Endodermal cell (in vitro differentiated cells): ENCODE measurements at places on chromosomes 4 and X. TPM values are rescaled to one million over a fixed set of nuclear protein-coding genes. Genes with fewer than 3 reads are reported as not detected.

- H3K4me3 ChIP-seq: no peak overlapping the region
- no peaks in the 10 kb centered on the region for H3K4me1 ChIP-seq
- H3K27ac ChIP-seq: no peak overlapping the region
- no peaks in the 10 kb centered on the region for H3K27me3 ChIP-seq
Measured at GRCh38 chr4:137754652-137755471, 222.6 kb upstream of the PCDH18 start.

FAM13A gene
- total RNA-seq: 16.1 to 153 TPM (median 17.0 TPM) in 3 replicates

DCAF12L2 gene
- 3.0 to 3.7 TPM (median 3.4 TPM) in 3 replicates for total RNA-seq

CXCL6 gene
- 0.21 to 0.46 TPM in 2 of 3 replicates, not detected in the other for total RNA-seq

RPL39 gene
- total RNA-seq: 1,992 and 2,055 TPM in 2 replicates

DNA sequence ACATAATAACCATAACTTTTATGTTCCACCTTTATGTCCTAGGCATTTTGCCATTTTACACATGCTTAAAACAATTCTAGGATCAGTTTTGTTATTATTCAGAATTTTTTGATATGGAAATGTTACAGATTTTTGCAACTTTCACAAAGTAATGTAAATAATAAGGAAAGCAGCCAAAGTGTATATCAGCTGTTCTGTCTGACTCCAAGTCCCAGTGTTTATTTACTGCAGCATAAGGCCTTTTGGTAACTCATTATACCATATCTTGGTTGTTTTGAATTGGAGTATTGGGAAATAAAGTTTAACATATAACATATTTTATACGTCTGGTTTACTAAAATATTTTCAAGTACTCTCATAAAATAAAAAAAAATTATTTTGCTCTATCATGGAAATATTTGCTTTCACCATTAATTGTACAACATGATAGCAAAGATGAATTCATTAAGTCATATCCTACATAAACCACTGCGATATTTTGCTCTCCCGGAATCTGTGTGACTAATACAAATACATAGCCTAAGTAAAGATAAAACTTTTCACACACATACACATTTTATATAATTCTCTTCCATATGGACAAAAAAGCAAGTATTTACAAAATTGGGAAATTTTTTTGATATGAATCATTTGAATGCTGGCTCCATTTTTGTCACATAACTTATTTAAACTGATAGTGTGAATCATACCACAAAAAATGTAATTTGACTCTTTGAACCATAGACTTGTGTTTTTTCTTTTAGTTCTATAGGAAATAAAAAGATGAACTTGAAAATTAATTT is 399.0 kb downstream of the PABPC4L start:
- no peak for DNase-seq
- no peaks in the 10 kb centered on the region for H3K36me3 ChIP-seq
- H3K4me3 ChIP-seq: no peak overlapping the region

- H3K27ac ChIP-seq: no peak overlapping the region
- H3K4me1 ChIP-seq: no peaks in the 10 kb centered on the region
- H3K4me3 ChIP-seq: no peak overlapping the region
- peaks cover 8% of the 10 kb centered on the region for H3K27me3 ChIP-seq
- H3K36me3 ChIP-seq: no peaks in the 10 kb centered on the region
- no peak for DNase-seq
Measured at GRCh38 chr4:67198727-67199126, 346.6 kb downstream of the CENPC start.

CFAP47 gene
- total RNA-seq: 0.55 to 0.67 TPM (median 0.61 TPM) in 3 replicates

GRCh38 chr4:99047710-99048109 is 40.9 kb downstream of the ADH5 start:
- H3K4me3 ChIP-seq: no peak overlapping the region
- no peak overlapping the region for H3K27ac ChIP-seq
- H3K4me1 ChIP-seq: no peaks in the 10 kb centered on the region
- no peaks in the 10 kb centered on the region for H3K27me3 ChIP-seq

DNA sequence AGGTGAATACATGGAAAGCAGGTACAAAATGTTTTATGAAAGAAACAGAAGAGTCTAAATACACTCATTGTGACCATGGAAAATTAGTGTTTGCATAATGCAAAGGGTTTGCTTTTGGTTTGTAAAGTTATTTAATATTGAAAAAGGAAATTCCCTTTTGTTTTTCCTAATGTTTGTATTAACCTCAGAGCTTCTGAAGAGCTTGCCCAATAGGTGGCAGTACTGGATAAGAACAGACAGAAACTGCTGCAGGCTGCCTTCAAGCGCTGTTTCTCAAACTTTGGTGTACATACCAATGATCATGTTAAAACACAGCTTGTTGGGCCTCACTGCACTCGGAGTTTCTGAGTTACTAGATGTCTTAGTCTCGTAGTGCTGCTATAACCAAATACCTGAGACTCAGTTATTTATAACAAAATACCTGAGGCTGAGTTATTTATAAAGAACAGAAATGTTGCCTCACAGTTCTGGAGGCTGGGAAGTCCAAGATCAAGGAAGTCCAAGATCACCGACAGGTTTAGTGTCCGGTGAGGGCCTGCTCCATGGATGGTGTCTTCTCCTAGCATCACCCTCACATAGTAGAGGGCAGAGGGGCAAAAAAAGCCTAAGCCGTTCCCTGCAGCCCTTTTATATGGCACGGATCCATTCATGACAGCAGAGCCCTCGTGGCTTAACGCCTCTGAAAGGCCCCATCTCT is 54.2 kb downstream of the SUPT20HL2 start:
- no peaks in the 10 kb centered on the region for H3K4me1 ChIP-seq
- no peak overlapping the region for H3K27ac ChIP-seq
- peak; percentile 69 for DNase-seq
- no peaks in the 10 kb centered on the region for H3K36me3 ChIP-seq
- no peak overlapping the region for H3K4me3 ChIP-seq

DNA sequence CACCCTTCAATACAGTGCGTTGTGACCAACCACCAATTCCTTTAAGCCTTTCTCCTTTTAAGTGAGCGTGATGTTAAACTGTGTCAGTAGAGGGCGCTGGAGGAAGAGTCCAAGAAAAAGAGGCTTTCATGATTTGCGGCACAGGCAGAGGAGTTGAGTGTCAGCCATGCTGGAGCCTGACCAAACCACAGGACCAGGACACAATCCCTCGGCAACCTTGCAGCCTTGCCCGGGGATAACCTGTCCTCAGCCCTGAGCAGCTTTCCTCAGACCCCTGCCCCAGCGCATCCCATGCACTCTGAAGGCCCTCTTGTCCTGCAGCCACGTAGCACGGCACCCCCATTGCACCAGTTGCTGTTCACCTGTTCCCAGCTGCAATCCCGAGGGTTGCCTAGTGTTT is 53.5 kb upstream of the SMIM31 start:
- H3K27ac ChIP-seq: no peak overlapping the region
- no peaks in the 10 kb centered on the region for H3K36me3 ChIP-seq
- H3K27me3 ChIP-seq: no peaks in the 10 kb centered on the region
- no peaks in the 10 kb centered on the region for H3K4me1 ChIP-seq
- DNase-seq: peak; percentile 89
- no peak overlapping the region for H3K4me3 ChIP-seq

GRCh38 chr4:48944756-48945241 is 38.2 kb upstream of the OCIAD2 start:
- peaks cover 19% of the 10 kb centered on the region for H3K27me3 ChIP-seq
- H3K27ac ChIP-seq: no peak overlapping the region
- H3K4me1 ChIP-seq: no peaks in the 10 kb centered on the region
- peak; percentile 84 for DNase-seq

DNA sequence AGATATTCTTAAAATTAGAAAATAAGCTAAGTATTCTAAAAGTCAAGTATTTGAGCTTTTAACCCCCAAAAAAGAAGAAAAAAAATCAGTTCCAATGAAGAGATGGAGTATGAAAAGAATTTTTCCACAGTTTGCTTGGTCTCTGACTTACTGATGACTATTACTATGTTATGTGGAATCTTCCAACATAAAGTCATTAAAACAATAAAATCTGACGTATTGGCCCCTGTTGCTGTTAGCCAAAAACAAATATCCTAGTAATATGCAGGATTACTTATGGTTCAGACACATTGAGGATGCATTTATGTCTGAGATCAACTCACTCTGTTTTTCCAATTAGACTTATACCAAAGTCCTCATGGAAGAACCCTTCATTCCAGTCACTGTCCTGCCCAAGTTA is 517.2 kb upstream of the ADGRL3 start:
- no peaks in the 10 kb centered on the region for H3K27me3 ChIP-seq
- no peaks in the 10 kb centered on the region for H3K4me1 ChIP-seq
- no peak overlapping the region for H3K27ac ChIP-seq
- no peaks in the 10 kb centered on the region for H3K36me3 ChIP-seq
- no peak for DNase-seq
- no peak overlapping the region for H3K4me3 ChIP-seq

MXRA5 gene
- total RNA-seq: 37.1 and 40.2 TPM in 2 replicates

FGFRL1 gene
- 86.6 and 93.3 TPM in 2 replicates for total RNA-seq

DNA sequence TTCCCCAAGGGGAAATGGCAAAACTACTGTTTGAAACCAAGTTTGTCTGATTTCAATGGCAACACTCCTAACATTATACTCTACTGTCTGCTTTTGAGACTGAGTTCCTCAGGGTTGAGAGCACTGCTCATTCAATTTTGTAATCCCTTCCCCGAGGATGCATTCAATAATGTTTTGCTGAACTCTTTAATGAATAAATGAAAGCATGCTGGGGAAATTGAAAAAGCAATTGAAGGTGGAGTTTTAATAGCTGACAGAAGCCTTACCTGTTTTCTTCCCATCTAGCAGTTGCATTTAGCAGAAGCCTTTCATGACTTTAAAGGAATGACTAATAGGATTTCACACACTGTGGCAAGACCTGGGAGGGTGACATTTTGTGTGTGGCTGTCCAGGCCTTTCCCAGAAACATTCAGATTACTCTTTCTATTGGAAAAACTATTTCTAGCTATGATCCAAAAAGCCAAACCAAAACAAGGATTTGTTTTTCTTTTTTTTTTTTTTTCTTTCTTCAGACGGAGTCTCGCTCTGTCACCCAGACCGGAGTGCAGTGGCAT is 45.1 kb downstream of the DTHD1 start:
- DNase-seq: no peak
- no peaks in the 10 kb centered on the region for H3K36me3 ChIP-seq
- no peak overlapping the region for H3K27ac ChIP-seq
- H3K4me1 ChIP-seq: no peaks in the 10 kb centered on the region

- peak overlapping the region; percentile 79 for H3K27ac ChIP-seq
- peak; percentile 83 for DNase-seq
- no peaks in the 10 kb centered on the region for H3K27me3 ChIP-seq
- no peak overlapping the region for H3K4me3 ChIP-seq
- no peaks in the 10 kb centered on the region for H3K4me1 ChIP-seq
Measured at GRCh38 chrX:2451501-2452316, 49.1 kb downstream of the DHRSX start.

GRCh38 chr4:2942037-2942531 is 21.1 kb downstream of the NOP14 start:
- no peaks in the 10 kb centered on the region for H3K27me3 ChIP-seq
- DNase-seq: peak; percentile 52
- H3K36me3 ChIP-seq: peaks cover 90% of the 10 kb centered on the region
- H3K27ac ChIP-seq: no peak overlapping the region
- no peak overlapping the region for H3K4me3 ChIP-seq

- no peak overlapping the region for H3K4me3 ChIP-seq
- H3K27ac ChIP-seq: no peak overlapping the region
- no peaks in the 10 kb centered on the region for H3K27me3 ChIP-seq
- H3K4me1 ChIP-seq: no peaks in the 10 kb centered on the region
Measured at GRCh38 chr4:11564021-11564420, 135.3 kb upstream of the HS3ST1 start.

DNA sequence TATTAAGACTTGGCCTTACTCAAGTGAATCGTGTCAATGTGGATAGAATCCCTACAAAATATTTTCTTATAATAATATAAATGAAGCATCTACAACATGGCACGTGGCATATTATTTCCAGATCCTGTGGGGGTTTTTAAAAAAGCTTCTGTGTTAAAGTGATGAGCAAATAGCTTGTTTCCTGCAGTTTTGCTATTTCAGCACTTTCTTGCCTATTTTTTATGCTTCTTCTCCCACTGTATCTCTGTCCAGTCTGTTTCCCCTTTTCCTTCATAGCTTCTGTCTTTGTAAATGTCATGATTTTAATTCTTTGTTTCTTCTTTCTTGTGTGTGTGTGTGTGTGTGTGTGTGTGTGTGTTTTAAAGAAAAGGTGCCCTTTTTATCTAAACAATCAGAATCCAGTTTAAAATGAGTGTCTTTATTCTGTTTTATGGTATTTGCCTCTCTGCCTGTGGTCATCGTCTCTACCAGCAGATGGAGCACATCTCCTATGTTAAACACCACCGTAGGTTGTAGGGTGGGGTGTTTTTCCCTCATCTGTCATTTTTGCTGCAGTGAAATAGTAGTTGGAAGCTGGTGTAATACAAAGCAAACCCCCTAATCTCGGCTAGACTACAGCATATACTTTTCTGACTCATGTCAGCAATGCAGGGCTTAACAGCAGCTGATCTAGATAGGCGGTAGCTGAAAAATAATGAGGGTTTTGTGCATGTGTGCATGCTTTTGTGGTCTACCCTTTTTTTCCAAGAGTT is 33.1 kb downstream of the FTHL17 start:
- H3K4me3 ChIP-seq: no peak overlapping the region
- no peaks in the 10 kb centered on the region for H3K4me1 ChIP-seq
- H3K36me3 ChIP-seq: no peaks in the 10 kb centered on the region
- peak; percentile 59 for DNase-seq
- no peak overlapping the region for H3K27ac ChIP-seq

GRCh38 chrX:110321670-110322069 is 3.8 kb upstream of the AMMECR1 start:
- no peak for DNase-seq
- no peaks in the 10 kb centered on the region for H3K4me1 ChIP-seq
- no peak overlapping the region for H3K27ac ChIP-seq
- H3K36me3 ChIP-seq: no peaks in the 10 kb centered on the region
- no peak overlapping the region for H3K4me3 ChIP-seq
- H3K27me3 ChIP-seq: no peaks in the 10 kb centered on the region

DNA sequence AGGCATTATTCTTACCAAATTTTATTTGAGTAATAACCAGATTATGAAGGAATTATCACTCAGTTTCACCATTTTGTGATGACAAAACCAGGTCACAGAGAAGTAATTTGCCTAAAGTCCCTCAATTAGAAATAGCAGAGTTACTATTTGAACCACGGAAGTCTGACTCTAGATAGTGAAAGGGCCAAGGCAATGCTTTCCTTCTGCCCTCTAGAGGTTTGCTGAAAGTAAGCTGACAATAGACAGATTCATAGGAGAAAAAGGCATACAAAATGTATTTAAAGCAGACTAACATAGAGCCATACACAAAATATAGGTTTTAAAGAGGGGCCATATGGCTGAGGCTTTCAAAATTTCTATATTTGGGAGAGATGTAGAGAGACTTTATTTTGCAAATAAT is 43.1 kb downstream of the CXXC4 start:
- H3K4me1 ChIP-seq: no peaks in the 10 kb centered on the region
- no peak for DNase-seq
- H3K4me3 ChIP-seq: no peak overlapping the region
- H3K27me3 ChIP-seq: no peaks in the 10 kb centered on the region

GRCh38 chrX:136829413-136829812 is 48.7 kb upstream of the ARHGEF6 start:
- no peaks in the 10 kb centered on the region for H3K36me3 ChIP-seq
- H3K27me3 ChIP-seq: no peaks in the 10 kb centered on the region
- no peak overlapping the region for H3K27ac ChIP-seq
- no peak for DNase-seq
- no peak overlapping the region for H3K4me3 ChIP-seq
- no peaks in the 10 kb centered on the region for H3K4me1 ChIP-seq
